Right ventricle myocardium superior (tissue), 1 donor: ENCODE measurements at places on chromosomes 11 and 22.

- DNase-seq: no peak
These were observed 17.5 kb upstream of the TMPRSS4 start for GRCh38 chr11:118059246-118059940.

GRCh38 chr11:97977726-97978125, 1043.0 kb upstream of the CNTN5 start:
- DNase-seq: no peak

GRCh38 chr11:5476186-5476819, 12.2 kb upstream of the OR52D1 start:
- DNase-seq: no peak

GRCh38 chr11:15560689-15561467, 446.2 kb downstream of the INSC start:
- no peak for DNase-seq

GRCh38 chr11:35047179-35047578, 91.8 kb upstream of the CD44 start:
- DNase-seq: no peak

GRCh38 chr11:47376525-47377371, 1.6 kb downstream of the SPI1 start:
- peak; percentile 81 for DNase-seq

- DNase-seq: no peak
These were observed 622.5 kb downstream of the TBC1D22A start for GRCh38 chr22:47384977-47385376.

- no peak for DNase-seq
These were observed 1.4 kb upstream of the OR52W1 start for GRCh38 chr11:6197466-6198200.

- DNase-seq: no peak
These were observed 7.1 kb upstream of the MGAT3 start for GRCh38 chr22:39449708-39450107.

DNA sequence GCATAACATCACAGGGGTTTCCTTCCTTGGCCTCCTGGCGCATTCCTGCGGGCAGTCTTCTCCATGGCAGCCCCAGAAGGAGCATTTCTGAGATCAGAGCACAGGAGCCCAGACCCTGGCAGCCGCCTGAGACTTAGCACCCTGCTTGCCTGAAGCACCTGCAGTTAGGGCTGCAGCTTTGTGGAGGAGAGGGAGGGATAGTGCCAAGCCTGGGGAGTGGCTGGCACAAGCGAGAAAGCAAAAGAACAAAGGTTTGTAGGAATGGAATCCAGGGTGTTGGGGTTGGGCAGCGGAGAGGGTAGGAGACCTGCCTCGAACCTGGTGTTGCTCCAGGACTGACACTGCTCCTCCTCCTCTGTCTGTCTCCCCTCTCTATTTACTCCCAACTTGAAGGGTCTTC, 66.9 kb downstream of the SCN3B start:
- no peak for DNase-seq

- no peak for DNase-seq
These were observed 125.5 kb upstream of the MTMR2 start for GRCh38 chr11:96049426-96049825.

- DNase-seq: no peak
These were observed 10.8 kb downstream of the ARAP1 start for GRCh38 chr11:72741429-72741833.

DNA sequence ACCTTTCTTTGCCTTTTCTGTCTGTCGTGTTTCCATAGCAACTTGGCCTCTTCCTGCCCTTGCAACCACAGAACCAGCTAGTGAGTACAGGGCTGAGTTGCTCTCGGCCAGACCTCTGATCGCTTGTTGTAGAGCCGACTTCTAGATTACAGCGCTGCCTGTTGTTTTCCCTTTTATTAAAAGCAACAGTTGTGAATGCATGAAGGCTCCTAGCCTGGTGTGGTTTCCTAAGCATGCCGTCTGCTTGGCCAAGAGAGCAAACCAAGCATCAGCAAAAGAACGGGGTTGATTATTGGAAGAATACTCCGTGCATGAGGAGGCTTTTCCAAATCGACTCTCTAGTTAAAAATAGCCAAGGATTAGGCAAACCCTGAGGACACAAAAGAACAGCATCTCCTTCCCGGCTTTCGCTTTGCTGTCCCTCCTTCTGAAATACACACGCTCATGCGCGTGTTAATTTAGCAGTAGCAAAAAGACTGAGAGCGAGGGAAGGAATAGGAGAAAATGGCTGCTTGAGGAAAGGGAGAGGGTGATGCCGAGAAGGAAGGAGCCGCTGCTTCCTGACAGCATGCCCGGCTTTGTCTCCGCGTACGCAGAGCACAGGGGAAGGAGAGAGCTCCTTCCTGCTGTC, 71.5 kb upstream of the TTC12 start:
- no peak for DNase-seq

DNA sequence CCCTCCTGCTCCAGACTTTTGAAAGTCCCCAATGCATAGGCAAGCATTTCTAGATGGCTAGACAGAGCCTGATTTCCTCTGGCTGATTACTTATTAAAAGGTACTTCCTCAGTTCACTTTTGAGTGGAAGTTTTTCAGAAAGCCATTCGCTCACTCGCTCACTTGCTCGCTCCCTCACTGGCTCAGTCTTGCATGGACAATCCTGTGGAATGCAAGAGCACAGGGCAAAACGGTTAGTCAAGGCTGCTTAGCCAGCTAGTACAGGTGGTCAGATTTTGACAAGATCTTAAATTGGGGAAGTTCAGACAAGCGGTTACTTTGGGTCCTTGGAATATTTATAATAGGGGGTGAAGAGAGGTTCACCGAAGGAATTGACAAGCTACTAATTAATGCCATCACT, 101.0 kb downstream of the ARL14EP start:
- no peak for DNase-seq

DNA sequence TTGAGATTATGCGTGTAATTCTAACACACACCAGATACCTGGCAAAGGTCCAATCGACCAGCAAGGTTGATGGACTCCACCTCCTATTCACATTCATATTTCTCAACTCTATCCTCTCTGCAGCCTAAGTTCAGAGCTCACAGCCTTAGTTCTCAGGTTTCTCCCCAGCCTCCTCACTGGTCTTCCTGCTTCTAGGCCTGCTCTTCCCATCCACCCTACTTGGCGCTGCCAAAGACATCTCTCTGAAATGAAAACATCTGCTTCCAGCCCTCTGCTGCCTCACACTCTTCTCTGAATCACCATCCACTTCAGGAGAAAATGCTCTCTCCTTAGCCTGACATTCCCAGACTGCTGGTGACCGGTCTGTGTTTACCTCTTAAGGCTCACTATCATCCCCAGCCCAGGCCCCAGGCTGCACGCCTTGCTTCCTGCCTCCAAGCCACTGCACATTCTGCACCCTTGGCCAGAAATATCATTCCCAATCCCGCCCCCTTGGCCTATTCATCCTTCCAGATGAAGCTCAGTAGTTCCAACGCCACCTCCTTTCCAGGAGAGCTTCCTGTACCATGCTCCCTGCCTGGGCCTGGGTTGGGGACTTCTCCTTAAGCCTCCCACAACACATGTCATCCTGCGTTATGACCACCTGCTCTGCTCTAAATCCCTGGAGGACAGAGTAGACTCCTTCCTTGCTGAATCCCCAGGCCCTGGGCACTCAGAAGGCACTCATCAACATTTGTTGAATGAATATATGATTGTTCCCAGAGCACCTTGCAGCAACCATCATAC, 3.5 kb downstream of the ARRB1 start:
- DNase-seq: peak; percentile 57

DNA sequence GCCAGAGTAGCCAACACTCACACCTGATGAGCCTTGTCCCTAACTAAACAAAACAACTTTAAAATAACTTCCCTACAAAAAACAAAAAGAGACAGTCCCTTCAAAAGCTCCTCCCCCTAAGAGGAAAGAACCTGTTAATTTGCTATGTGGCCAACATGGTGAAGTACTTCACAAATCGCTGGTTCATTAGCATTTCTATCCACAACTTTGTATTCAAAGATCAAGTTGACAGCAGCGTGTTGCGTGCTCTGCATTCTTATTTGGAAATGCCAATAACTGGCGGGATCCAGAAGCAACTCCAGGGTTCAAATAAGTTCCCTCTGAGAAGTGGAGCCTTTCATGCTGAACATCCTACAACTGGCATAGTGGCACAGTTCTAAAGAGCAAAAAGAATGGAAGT, 48.6 kb downstream of the CADM1 start:
- DNase-seq: no peak

DNA sequence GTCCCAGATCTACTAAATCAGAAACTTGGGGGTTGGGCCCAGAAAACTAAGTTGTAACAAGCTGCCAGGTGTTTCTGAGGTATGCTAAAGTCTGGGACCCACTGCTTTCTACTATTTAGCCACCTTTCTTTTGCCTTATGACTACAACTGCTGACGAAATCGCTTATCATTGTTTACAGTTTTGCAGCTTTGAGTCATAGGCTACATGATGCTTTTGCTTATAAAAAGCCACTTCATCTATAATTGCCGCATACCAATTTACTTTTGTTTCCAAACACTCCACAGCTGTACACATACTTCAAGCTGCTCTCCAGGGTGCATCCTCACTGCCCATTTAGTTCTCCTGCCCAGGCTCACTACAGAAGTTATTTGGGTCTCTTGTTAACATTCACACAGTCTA, 144.7 kb downstream of the ENTHD1 start:
- DNase-seq: no peak

DNA sequence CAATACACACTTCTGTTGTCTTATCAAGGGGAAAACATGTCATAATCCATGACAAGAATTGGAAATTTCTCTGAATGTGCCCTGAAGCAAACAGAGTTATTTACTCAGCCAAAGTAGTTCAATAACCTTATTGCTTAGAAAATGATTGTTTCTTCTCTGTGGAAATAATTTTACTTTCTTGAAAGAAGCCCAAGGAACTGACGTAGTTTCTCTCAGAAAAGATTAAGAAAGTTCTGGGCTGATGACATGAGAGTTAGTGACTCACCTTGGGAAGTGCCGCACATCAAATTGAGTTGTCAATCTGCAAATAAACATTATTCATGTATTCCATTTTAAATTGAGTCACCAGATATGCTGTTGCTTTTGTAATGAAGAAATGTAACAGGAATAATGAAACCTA, 418.6 kb upstream of the LRRC4C start:
- no peak for DNase-seq

GRCh38 chr11:124725719-124726105, 14.0 kb upstream of the NRGN start:
- no peak for DNase-seq

DNA sequence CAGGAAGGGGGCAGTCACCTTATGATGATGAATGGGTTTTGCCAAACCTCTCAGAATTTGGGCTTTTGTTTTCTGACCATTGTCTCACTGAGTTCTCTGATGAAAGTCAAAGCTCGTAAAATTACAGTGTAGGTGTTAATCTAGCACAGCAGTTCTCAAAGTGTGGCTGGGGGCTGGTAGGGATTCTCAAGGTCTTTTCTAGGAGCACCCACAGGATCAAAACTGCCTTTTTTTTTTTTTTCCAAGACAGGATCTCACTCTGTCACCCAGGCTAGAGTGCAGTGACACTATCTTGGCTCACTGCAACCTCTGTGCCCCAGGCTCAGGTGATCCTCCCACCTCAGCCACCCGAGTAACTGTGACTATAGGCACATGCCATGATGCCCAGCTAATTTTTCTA, 66.1 kb downstream of the C22orf31 start:
- no peak for DNase-seq

DNA sequence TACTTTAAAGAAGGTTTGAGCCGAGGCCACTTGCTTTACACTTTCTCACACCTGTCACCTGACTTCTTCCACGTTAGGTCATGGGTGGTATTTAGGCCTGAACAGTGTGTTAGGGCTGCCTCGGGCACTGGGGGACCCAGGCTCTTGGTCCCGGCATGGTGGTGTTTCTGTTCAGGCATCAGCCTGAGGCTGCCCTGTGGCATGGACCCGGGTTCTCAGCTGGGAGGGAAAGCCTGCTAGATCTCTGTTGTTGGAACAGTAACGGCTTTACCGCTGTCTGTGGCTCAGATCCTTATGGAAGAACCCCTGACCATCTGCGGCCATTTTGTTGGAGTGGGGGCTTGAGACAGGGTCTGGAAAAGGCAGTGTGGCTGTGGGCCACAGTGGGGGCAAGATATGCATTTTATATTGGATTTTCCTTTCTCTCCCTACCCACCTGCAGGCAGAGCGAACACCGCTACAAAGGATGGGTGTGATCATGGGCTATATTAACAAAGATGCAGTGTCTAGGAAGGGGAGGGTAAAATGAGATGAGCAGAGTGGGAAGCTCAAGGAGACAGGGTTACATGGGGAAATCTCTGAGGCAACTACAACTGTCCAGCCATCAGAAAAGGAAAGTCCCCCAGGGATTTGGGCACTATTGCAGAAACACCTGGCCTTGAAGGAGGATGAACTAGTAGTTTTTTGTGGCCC, 1.6 kb upstream of the KCNJ11 start:
- DNase-seq: no peak

GRCh38 chr11:12077535-12078280, 32.7 kb upstream of the MICAL2 start:
- DNase-seq: no peak

DNA sequence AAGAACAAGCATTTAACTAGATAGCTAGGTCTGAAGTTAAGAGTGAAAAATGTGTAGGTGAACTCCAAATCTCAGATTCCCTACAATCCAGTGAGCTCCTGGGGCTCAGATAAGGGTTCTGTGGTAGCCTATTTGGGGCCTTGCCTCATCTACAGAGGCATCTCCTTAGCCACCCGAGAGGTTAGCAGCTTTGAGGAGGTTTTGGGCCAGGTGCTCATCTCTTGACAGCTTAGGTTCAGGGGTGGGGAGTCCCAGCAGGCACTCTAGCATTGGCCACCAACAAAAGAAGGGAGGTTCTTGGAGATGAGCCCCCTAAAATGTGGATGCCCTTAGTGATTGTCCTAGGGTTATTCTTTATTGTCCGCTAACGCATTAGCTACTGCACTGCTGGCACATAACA, 184.4 kb upstream of the B3GAT1 start:
- no peak for DNase-seq

DNA sequence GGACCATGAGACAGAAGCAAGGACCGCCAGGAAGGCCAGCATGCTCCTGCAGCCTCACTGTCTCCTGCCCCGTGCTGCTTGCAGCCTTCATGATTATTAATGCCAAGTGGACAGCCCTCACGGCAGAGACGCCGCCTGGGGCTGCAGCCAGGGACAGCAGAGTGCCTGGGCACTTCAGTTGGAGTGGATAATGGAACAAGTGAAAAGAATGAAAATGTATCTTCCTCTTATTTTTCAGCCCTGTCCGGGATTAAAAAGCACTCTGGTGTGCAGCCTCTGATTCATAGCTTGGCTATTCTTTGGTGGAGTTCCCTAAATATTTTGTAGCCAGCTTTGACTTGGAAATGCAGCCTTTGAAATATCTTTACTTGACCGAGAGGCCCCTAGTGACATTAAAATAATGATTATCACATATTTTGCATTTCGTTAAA, 1404.2 kb downstream of the BRD1 start:
- no peak for DNase-seq

GRCh38 chr11:99148352-99148751, 127.6 kb downstream of the CNTN5 start:
- DNase-seq: no peak

DNA sequence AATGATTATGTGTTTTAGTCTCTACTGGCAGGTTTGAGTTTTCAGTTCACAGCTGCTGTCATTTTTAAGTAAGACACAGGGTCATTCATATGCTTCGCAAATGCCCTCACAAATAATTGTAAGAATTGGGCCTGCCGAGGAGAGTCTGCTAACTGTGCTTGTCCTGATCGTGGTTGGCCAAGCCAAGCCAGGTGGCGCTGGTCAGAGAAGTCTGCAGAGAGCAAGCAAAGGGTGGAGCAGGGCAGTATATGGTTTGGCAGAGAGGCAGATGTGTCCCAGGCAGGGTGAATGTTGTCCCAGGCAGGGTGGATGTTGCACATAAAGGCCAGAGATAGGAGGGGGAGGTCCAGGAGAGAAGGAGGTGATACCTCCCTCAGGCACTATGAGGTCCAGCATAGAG, 52.7 kb downstream of the SCN3B start:
- no peak for DNase-seq
